Activated CD8-positive, alpha-beta memory T cell treated with anti-CD3 and anti-CD28 coated beads, Interleukin-2, amount 10 ng/mL, durations not matched to agents 7 days and 5 days (primary cell): ENCODE measurements at places on chromosomes 1 and 21.

- no peak for DNase-seq
Measured at GRCh38 chr1:85494904-85495266, 29.9 kb upstream of the DDAH1 start.

GRCh38 chr1:35406103-35406502 lies 137.6 kb downstream of the ZMYM4 start:
- DNase-seq, result no peak

DNA sequence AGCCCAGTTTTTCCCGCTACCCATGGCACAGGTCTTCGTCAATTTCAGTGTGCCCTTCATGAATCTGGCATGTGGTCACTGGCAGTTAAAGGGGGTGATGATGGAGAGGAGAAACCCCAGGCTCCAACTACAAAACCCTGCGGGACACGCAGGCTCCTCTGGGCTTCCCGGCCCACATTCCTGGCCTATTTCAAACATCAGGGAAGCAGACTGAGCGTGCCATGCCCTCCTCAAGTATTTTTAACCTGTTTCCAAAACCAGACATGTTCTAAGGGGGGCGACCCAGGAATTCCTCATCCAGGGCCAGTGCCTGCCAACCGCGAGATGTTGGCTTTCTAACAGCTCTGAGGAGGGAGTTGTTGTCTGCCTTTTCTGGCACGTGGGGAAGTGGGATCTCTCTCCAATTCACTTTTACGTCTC lies 85.1 kb downstream of the CAPZB start:
- no peak for DNase-seq

GRCh38 chr1:38780133-38780532 lies 79.4 kb downstream of the RRAGC start:
- peak; percentile 11 for DNase-seq

GRCh38 chr1:119187416-119187815 lies 47.0 kb upstream of the WARS2 start:
- no peak for DNase-seq

- DNase-seq, result peak; percentile 34
Measured at GRCh38 chr1:205568469-205569361, 63.1 kb downstream of the ELK4 start.

DNA sequence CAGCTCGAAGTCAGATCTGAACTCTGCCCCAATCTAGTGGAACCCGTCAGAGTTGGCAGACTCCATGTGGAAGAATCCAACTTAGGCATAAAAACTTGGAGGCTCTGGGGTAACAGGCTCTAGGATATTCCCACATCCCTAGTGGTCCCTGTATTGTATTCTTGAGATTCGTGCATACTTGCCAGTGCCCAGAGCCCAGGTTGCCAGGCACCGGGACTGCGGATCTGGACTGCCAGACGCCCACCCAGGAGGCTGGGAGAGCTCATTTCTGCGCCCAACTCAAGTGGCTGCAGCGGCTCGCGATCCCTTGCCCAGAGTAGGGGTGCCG lies 1.1 kb downstream of the GRIK1 start:
- DNase-seq, result no peak

DNA sequence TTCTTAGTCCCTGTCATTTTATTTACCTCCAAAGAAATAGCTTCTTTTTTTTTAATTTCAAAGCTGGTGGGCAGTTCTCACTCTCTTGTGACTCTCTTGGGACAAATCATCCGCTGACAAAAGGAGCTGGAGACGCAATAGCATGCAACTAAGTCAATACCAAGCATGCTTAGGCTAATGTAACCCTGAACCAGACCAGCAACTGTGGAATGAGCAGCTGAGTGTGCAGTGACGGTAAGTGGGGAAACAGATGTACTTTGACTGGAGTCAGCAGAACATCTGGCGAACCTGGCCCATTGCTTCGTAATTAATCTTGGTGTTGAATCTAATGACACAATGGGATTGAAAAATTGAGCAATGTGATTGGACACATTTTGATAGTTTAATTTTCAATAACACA lies 280.7 kb upstream of the PLXNA2 start:
- DNase-seq, result no peak

- peak; percentile 69 for DNase-seq
Measured at GRCh38 chr1:156025876-156026275, 5.1 kb upstream of the SSR2 start.

DNA sequence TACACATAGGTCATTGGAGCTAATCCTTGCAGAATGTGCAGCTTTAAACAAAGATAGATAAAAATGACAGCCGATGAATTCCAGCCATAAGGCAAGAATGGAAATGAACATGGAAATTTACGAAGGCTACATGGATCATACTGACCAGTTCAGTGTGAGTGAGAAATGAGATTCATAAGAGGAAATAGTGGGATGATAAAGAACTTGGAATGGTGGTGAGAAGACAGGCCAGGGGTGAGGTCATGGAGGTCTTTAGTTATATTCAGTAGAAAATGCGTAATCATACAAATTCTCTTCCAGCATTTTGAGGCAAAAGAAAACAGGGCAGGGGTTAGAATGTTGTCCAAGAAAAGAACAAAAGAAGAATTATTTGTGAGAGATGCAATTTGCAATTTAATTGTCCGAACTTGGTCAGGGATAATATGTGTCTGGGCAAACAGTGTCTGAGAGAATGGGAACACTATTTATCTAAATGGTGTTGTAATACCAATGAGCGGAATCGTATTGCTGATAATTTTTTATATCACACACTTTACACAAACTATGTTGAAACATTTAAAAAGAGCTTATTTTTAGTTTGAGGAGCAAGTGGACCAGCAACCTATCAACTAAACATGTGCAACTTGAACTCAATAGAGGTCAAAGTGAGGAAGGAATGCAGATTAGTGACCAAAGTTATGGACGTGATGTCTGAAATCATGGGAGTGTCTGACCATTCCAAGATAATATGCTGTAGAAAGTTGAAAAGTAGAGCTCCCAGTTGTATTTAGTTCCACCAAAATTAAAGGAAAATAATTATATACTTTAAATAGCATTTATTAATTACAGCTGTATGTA lies 739.0 kb upstream of the NCAM2 start:
- DNase-seq, result no peak
